NCI-H526 treated with DMSO at 0.1 percent for 48 hours (cell line): ENCODE measurements at places on chromosomes 3 and 15.

GRCh38 chr3:187994221-187995042 is 159.5 kb upstream of the LPP start:
- no peak for DNase-seq

- DNase-seq = no peak
Measured at GRCh38 chr3:169634618-169635236, 28.8 kb downstream of the MECOM start.

DNA sequence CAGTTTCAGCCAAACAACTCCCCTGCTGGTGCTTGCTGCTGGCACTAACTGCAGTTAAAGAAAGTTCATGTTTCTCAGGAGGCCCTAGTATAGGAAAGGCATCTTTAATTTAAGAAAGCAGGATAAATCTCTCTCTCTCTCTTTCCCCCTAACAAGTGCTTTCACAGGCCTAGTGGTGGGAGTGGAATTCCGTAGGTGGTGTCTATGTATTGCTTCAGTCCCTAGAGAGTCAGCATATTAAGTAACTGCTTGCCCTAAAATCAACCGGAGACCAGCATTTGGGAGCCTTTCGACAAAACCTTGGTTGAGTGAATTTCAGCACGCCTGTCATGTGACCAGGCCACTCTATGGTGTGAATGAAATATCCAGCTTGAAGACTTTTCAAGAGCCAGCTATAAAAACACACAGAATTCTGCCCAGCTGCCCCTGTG is 169.2 kb upstream of the TGFBR2 start:
- DNase-seq = no peak

DNA sequence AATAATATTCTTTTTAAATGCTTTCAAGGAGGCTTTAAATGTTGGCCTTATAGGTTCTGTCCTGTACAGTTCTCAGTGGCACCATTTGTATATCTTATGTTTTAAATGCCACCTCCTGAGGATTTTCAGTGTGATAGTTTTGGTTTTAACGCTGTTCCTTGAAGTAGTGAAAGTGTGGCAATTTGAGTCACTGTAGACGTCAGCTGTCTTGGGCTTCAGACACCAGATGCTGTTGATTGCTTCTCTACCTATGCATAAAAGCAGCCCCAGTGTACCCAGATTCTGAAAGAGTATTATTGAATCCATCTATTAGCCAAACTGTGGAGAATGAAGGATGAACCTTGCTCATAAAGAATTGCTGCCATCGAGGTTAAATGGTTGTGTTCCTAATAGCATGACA is 316.8 kb upstream of the GBE1 start:
- DNase-seq = no peak

- no peak for DNase-seq
Measured at GRCh38 chr3:23461069-23461468, 257.9 kb downstream of the UBE2E2 start.

GRCh38 chr3:89032346-89033013 is 74.9 kb upstream of the EPHA3 start:
- no peak for DNase-seq

DNA sequence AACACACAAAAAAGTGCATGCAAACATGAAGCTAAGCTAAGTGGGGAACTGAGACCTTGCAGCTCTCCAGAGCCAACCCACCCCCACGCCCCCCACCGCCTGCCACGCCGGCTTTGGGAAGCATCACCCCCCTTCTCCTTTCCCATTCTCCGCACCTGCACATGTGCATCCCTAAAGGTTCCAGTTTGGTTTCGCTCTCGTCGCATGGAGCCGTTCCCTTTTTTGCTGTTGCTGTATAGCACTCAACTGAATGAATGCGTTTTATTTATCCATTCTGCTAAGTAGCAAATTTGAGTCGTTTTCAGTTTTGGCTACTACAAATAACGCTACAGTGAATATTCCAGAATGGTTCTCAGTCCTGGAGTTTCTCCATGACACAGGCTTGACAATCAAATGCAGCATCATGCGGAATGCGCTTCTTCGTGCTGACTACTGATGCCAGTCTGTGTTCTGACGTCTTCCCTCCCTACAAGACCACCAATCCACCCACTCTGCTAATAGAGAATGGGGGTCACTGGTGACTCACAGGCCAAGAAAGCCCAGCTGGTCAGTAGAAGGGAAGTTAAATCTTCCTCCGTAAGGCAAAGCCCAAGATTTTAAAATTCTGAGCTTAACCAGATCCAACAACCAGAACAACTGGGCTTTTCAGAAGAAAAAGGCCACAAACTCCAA is 115.3 kb downstream of the XXYLT1 start:
- DNase-seq = no peak

DNA sequence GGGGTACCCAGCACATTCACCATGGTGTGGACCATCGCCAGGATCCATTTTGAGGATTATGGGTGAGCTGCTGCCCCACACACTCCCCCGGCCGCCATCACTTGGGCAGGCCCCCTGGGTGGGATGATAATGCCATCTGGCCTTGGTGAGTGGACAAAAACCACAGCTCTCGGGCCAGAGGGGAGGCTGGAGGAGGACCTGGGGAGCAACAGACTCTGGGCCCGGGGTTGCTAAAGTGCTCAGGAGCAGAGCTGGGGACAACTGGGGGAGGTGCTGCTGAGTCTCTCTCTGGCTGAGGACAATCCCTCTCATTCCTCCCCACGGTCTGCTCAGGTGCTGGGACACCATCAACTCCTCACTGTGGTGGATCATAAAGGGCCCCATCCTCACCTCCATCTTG is 29.0 kb downstream of the VIPR1 start:
- no peak for DNase-seq

DNA sequence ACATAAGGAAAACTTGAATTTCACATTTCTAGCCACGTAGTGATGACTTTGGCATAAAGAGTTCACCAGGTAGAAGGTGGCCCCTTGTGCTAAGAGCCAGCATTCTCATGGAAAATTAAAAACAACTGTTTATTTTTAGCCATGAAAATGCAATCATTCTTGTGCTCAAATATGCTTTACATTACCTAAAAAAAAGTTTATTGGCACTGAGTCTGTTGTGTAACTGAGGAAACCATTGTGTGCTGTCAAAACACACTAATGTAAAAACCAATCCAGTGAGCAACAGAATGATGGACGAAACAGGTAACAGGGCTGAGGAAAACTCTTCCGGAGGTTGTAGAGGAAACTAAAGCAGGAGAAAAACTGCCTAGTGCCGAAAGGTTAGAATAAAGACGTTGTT is 287.0 kb upstream of the TMC3 start:
- no peak for DNase-seq

- peak; percentile 65 for DNase-seq
Measured at GRCh38 chr3:141578202-141578973, 91.6 kb downstream of the RASA2 start.

DNA sequence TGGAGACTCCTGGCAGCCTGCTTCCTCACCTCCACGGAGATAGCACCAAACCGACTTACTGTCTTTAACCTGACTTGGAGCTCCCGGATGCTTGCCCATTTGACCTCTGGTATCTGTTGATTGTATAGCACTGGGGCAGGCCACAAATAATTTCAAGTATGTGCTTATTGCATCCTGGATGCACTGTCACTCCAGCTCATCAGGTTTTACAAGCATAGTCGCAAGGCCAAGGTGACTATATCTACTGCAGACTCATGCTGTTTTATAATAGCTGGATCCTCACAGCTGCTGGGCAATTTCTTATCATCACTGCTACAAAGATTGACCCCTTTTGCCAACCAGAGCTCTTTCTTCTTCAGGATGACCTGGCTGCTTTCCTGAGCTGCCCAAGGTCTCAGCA is 45.6 kb downstream of the PEX5L start:
- no peak for DNase-seq

DNA sequence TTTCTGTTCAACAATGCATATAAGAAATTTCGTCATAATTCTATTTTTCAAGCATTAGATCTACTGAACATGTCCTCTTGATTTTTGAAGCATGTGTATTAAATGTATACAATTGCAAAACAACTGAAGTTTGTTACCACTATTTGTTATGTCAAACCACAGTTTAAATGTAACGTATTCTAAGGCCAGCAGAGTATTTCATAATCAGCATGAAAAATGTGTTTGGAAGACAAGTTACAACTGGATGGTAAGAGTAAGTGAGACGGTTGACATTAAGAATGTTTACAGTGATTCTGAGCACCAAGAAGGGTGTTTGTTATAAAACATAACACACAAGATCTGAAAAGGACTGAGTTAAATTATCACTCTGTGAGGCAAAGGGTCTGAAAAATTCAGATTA is 738.4 kb downstream of the PLOD2 start:
- DNase-seq = no peak

DNA sequence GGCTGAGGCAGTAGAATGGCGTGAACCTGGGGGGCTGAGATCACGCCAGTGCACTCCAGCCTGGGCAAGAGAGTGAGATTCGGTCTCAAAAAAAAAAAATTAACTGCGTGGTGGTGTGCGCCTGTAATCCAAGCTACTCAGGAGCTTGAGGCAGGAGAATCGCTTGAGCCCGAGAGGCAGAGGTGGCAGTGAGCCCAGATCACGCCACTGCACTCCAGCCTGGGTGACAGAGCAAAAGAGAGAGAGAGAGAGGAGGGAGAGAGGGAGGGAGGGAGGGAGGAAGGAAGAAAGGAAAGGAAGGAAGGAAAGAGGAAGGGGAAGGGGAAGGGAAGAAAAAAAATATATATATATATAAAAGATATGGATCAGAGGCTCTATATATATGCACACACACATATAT is 6.0 kb downstream of the TM4SF19 start:
- DNase-seq = no peak

GRCh38 chr15:41061667-41062066 is 54.4 kb downstream of the INO80 start:
- no peak for DNase-seq

DNA sequence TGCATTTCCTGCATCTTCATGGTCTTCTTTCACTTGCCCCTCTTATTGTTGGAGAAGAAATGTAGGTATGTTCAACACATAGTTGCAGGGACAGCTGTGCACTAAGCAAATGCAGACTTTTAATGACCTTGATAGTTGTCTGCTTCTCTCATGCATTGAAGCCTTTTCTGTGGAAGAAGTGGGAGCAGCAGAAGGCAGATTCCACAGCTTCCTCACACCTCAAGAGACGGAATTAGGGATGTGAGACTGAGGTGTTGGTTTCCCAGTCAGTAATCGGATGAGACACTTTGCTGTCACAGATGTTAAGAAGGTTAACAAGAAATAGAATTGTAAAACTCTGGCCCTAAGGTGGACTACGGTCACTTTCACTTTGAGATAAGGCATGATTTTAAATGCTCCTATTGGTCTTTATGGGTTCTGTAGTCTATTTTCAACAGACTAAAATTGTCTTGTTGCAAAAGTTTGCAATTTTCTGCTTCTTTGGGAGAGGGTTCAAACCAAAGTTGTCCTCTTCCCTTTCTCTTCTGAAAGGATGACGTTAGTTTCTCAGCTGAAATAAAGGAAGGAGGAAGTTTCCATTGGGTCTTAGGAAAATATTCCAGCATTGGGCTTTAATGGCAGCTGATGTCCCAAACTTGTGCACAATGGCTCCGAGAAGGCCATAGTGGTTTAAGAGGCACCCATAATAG is 117.4 kb downstream of the LPP start:
- no peak for DNase-seq

GRCh38 chr15:68470049-68470742 is 38.2 kb upstream of the ITGA11 start:
- DNase-seq = no peak

GRCh38 chr3:98711426-98711825 is 51.7 kb upstream of the ST3GAL6 start:
- no peak for DNase-seq

GRCh38 chr3:4897765-4898453 is 81.3 kb upstream of the BHLHE40 start:
- DNase-seq = no peak

DNA sequence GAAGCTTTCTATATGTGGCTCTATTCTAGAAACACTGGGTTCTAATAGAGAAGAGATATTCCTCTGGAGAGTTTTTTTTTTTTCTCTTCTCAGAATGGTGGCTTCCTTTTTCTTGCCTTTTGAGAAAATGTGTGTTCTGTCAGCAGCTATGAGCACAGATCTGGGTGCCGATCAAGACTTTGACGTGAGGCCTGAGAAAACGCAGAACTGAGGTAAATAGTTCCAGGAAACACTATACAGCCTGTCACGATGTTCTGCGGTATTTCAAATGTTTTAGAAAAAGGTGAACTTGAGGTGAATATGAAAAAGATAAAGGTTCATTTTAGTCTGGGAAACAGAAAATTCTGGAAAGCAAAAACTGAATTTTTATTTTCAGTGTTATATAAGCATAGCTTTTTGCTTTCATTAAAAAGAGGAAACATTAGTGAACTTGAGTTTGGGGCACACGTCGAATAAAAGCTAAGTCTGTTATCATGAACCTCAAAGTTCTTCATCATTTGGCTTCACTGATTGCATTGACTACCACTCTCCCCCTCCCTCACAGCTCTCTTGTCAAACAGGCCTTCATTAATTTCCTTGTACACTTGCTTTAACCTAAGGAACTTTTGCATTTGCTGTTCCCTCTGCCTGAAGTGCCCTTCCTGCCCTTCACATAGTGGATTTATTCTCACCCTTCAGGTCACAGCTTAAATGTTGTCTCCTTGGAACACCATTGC is 265.1 kb downstream of the NFKBIZ start:
- no peak for DNase-seq

DNA sequence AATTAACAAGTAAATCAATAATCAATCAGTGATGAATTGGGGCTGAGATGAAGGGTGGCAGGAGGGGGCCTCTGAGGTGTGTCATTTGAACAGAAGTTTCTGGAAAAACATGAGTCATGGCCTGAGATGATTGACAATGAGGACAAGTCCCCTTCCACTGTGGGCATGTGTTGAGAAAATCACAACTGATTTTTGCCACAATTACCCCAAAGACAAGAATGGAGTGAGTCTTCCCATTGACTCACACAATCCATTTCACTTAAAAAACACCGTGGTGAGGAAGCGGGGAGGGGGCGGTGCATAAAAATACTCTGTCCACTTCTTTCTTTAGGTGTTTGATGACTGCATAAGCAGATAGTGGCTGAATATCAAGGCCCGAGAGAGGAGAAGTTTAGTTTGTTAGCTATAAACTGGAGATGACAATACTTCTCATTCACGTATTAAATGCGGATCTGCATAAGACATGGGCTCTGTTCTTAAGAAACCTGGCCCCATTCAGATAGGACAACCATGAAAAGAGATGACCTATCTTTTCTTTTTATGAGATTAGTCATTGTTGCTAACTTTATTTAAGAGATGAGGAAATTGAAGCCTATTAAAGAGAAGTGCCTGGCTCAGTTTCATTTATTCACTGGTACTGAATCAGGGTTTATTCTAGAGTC is 34.7 kb downstream of the SHC4 start:
- no peak for DNase-seq

GRCh38 chr3:33075995-33076394 is 21.0 kb downstream of the GLB1 start:
- DNase-seq = no peak

DNA sequence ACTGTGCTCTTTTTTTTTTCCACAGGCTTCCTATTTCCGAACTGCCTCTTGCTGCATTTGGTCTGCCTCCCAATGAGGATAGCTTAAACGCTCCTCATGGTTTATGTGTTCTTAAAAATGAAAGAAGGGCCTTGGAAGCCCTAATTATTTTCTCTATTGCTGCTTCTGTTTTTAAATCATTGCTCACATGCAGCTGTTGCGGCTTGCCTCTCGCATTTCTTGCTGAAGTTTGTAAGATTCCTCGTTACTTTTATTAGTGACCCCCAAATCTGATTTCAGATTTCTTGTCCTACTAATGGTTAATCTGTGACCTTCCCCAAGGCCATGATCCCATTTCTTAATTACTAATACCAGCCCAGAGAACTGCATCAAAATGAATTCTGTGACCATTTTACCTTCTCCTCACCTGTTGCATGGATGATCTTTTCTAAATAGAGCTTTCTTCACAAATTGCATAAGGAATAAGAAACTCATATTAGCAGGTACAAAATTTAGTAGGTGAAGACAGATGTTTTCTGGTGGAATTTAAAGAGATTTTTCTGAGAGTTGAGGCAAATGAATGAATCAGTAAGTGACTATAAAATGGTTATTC is 1.8 kb downstream of the UBE2E1 start:
- DNase-seq = no peak
